CD4-positive, alpha-beta T cell treated with Interleukin-1 beta for 1 hour (primary cell): ENCODE measurements at places on chromosomes 13 and 19.
A peak's percentile ranks its signal among the peaks of the same experiment; 100 is the strongest.

- DNase-seq: no peak
These were observed 927 bp downstream of the CHAMP1 start for GRCh38 chr13:114315074-114315785.

DNA sequence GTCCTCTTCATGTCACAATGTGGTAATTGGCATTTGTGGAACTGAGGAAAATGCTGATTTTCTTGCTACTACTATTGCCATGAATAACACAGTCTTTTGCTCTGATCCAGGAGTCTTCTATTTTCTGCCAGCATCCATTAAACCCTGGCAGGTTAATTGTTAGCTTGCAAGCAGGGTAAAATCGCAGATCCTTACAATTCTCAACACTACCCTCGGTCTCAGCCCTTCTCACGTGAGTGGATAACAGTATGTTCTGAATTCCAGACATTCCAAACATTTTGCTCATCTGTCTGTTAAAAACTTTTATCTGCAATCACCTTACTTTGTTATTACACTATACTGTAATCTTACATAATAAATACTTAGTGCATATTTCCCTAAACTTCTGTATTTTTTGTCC lies 251.3 kb upstream of the ATXN8OS start:
- DNase-seq: no peak

DNA sequence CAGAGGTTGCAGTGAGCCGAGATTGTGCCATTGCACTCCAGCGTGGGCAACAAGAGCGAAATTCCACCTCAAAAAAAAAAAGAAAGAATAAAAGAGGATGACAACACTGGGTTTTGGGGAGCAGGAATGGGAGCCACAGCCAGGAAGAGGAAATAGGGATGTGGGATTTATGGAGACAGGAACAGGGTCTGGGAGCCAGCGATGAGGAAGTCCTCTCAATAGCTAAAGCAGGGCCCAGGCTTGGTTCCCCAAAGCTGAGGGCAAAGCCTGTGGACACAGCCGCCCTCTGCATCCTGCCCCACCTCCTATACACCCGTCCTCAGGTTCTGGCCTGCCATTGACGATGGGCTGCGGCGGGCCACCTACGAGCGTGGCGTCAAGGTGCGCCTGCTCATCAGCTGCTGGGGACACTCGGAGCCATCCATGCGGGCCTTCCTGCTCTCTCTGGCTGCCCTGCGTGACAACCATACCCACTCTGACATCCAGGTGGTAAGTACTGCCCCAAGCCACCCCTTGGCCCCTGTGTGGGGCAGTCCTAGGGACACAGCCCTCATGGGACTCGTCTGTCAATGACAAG lies 13.6 kb downstream of the HIPK4 start:
- no peak for DNase-seq

DNA sequence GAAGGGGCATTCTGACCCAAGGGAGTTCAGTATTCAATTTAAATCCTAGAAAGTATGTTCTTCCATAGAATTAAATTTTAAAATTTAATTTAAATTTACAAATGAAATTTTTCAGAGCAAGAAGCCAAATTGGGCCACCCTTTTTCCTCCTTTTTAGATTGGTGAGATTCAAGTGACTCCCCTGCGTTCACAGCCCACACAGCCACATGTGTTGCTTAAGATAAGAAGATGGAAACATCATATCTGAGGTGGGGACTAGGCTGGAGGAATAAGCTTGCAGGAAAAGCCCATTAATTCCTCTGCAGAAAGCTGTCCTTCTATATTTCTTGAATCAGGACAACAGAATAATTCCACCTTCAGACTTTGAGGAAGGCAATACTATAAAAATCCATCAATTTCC lies 392.7 kb upstream of the ZNF507 start:
- no peak for DNase-seq

GRCh38 chr19:16519230-16519687 lies 23.0 kb downstream of the CHERP start:
- DNase-seq: no peak

DNA sequence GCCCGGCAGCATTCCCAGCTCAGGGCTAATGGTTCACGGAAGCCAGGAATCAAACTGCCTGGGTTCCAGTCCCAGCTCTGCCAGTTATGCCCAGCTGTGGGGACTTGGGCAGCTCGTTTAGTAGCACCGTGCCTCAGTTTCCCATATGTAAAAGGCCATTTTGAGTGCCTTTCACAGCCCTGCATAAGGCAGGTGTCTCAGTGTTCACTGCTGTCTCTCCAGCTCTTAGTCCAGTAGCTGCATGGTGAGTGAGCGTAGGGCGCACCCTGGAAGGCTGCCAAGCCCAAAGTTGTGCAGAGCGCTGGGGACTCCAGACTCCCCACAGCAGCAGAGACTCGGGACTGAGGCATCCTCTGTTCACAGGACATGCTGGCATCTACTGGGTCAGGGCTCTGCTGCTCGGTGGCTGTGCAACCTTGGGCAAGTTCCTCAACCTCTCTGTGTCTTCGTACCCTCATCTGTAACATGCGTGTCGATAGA lies 5.5 kb downstream of the RPL28 start:
- no peak for DNase-seq

DNA sequence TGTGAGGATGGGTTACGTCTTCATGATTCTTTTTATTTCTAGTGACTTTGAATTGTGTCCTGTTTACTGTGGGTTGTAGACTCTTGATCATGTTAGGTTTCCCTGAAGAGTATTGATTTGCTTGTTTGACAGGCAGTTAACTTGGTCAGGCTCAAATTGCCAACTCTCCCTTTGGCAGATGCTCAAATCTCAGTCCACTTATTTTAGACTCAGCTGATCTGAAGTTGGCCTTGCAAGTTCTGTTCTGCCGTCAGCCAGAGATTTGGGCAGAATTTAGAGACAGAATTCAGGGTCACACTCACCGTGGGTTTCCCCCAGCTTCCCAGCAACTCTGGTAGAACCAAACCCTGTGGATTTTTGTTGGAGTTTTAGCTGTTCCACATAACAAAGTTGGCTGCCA lies 71.6 kb upstream of the TEX29 start:
- DNase-seq: no peak

DNA sequence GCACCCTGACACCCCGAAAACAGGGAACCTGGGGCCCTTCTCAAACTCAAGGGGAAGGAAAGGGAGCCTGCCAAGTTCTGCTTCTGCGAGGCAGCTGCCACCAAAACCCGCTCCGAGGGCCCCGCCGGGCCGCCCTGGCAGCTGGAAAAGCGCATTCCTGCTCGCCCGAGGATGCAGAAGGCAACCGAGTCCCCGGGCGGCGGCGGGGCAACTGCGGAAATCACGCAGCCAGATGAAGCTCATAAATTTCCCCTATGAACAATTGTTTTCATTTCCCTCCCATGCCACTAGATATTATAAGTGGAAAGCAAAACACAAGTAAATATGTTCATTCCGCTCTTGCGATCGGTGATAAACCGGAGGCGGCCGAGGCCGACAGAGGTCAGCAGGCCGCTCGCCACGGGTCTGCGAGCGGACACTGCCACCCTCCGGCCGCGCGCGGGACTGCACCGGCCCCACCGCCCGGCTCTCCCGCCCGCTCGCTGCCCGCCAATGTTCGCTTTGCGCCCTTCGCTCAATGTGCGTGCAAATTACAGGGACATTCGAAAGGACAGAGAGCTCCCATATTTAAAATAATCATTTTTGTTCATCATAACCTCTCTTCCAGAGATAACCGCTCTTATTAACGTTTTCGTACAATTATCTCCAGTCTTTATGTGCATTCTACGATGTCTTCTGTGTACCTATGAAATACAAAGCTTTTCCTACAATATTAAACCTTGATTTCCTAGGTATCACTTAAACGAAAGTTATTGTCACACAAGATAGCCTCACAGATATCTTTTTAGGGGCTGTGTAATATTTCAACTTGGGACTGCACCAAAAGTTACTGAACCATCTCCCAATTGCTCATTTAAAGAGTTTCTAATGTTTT lies 120.8 kb upstream of the ZNF507 start:
- peak; percentile 33 for DNase-seq

GRCh38 chr19:39515551-39516191 lies 732 bp downstream of the SELENOV start:
- no peak for DNase-seq

DNA sequence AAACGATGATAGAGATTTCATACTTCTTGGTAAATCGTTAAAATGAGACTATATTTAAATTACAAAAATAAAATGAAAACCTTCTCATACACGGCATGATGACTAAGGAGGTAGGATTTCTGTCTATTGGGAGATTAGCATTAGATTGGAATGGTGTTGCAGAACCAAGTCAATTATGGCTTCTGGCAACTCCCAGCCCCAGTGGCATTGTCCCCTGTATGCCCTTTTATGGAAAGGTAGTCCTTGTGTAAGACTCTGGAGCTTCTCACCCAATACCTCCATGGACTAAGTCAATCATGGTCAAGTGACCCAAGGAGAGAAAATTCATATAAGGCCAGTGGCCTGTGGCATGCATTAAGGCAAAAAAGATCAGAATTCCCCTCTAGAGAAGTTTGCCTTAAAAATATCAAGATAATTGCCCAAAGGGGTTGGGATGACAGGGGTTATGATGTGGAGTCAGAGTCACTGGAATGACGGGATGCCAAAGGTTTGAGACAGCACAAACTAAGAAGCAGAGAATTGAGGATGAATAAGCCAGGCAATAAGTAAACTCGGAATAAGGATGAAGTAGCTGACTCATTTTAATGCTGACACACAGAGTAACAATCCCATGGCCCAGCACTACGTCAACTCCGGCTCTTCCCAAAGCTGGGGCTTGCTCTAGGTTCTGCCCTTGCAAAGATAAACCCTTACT lies 57.8 kb upstream of the POSTN start:
- no peak for DNase-seq

DNA sequence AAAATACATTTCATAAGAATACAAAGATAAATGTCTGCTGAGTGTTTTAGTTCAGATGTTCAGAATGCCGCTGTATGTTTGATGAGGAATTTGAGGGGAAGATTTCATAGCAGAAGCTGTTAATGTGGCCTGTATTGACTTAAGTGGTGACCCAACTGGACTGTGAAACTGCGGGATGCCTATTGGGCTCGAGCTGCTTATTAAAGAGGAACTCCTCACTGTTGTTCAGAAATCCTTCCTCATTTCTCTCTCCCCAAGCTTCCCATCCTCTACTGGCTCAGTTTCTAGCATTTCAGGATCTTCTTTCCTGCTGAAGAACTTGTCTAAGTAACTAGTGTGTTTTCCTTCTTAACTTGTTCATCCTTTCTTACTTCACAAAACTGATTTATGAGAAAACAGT lies 20.4 kb downstream of the DGKH start:
- no peak for DNase-seq

GRCh38 chr19:518598-519231 lies 11.4 kb downstream of the TPGS1 start:
- DNase-seq: peak; percentile 65

GRCh38 chr19:16455489-16455888 lies 16.3 kb downstream of the EPS15L1 start:
- no peak for DNase-seq

GRCh38 chr19:15644816-15645215 lies 4.1 kb downstream of the CYP4F3 start:
- no peak for DNase-seq

DNA sequence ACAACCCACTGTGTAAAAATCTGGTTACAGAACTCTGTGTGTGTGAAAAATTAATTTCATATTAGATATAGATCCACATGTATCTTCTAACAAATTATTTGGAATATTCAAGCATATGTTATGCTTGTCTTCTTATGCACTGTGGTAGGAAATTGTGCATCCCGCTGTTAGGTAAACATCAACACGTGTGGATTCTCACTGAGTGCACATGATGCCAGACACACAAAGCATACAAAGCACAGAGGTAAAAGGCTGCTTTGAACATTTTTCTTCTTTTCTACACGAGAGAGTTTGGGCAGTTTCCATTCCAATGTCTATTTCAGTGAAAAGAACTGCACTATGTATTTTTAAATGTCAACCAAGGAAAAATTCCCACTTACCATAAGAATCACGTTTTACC lies 354.9 kb downstream of the PCDH9 start:
- no peak for DNase-seq

- DNase-seq: peak; percentile 77
These were observed 3.9 kb downstream of the ANKRD24 start for GRCh38 chr19:4186087-4186993.

GRCh38 chr13:51771418-51772104 lies 32.4 kb downstream of the DHRS12 start:
- no peak for DNase-seq

DNA sequence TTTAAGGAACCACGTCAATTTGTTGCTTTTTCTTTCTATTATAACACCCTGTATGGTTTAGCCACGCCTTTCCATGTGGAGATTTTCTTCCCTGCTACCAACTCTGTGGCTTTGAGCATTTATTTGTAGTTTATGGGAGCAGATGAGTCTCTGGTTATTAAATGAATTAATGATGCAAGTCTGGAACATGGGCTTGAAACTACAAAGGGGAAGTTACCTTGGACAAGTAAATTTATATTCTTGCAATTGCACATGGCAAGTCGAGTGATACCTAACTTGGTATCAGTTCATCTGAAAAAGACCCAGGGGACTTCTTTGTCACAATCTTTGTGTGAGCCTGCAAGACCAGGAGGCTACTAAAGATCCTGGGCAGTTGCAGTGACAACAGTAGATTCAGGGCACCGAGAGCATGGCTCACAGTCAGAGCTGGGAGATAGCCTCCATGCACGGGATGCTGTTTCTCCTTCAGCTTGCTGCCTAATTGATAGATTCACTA lies 24.4 kb downstream of the B3GLCT start:
- DNase-seq: no peak

- no peak for DNase-seq
These were observed 353.5 kb downstream of the DACH1 start for GRCh38 chr13:71513411-71514033.

DNA sequence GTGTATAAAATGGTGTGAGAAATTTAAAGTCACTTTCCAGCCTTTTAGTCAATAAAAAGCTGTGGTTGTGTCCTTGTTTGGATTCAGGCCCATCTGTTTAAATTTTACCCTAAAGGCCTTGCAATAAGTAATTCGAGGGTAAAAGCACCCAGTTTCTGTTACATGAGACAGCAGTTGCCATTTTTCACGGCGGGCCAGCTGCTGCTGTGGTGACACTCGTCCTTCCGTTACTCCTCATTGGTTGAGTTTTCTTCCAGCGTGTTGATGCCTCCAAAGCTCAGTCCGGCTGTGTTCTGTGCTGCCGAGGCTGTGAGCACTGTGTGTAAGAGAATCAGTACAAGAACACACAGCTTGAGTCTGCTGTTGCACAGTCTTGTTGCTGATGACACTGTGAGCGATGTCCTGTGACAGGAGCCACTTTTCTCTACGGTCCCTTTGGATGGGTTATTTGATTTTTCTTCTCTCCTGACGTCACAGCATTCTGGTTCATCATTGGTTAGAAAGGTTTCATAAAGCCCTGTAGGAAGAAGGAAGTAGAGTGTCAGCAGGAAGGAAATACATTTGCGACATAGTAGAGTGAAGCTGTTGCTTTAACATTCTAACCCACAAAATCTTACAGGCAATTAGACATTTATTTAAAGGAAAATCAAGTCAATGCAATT lies 602.5 kb upstream of the ARGLU1 start:
- no peak for DNase-seq

GRCh38 chr19:14112051-14112808 lies 5.3 kb downstream of the PRKACA start:
- no peak for DNase-seq

DNA sequence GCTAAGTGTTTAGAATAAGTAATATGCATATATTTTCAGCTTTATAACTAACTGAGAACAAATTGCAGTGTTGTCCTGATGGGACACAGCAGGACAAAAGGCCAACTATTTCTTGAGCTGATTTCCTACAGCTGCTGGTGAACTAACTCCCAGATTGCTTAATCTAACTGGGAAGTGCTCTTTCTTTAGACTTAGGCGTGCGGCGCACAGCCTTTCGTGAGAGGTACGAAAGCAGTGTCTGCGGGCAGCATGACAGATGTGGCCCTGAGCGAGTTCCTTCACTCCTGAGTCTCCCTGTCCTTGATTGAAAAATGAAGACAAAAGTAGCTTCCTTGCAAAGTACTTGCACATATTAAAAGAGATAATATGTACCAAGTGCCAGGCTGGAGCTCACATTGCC lies 47.3 kb upstream of the NPAS1 start:
- DNase-seq: no peak
